Stimulated activated CD8-positive, alpha-beta memory T cell treated with anti-CD3 and anti-CD28 coated beads, Interleukin-7, amount 100 ng/mL, for 1 hour (primary cell): ENCODE measurements at places on chromosomes 6 and 20.

GRCh38 chr6:136051140-136051775, 198.9 kb downstream of the MTFR2 start:
- DNase-seq, result no peak

DNA sequence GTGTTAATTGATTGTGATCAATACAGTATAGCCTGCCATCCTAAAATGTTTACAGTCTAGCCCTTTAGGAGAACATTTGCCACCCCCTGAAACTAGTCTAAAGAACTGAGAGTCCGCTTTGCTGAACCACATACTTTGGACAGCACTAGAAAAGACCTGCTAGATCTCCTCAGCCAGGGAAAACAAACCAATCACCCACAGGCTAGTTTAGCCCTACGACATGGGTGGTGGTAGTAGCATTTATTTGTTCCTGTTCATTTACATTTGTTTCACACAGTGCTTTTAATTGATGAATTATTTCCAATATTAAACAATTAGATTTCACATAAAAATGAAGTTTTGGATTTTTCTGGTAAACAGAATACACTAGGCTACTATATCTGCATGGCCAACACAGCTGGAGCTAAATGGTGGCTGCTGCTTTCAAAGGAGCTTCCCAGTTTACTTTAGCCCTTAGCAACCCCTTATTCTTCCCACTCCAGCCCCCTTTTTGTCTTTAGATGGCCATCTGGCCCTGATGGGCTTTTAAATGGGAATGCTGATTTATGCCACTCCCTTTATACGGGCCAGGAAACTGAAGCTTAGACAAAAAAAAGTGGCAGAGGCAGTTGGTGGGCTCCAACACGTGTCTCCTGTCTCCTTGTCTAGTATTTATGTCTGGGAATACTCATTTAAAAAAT, 72.4 kb downstream of the ADGRG6 start:
- no peak for DNase-seq

GRCh38 chr6:7334685-7335084, 21.7 kb upstream of the SSR1 start:
- no peak for DNase-seq

- DNase-seq, result no peak
Measured at GRCh38 chr20:22063753-22064152, 358.3 kb downstream of the PAX1 start.

- no peak for DNase-seq
Measured at GRCh38 chr20:22986601-22987000, 48.5 kb upstream of the SSTR4 start.

DNA sequence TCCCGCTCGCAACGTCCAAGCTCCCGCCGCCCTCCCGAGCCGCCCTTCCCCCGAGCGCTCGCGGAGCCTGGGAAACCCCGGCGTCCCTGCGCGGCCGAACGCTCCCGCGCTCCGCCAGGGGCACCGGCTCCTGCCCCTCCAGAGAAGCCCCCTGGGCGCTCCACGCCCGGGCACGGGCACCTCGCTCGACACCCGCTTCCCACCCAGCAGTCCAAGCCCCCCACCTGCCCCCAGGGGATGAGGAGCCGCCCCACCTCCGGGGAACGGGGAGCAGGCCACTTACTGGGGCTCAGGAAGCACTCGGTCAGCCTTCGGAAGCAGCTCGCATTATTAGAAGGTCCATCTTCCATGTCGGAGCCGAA, 1.4 kb downstream of the PDE10A start:
- no peak for DNase-seq

DNA sequence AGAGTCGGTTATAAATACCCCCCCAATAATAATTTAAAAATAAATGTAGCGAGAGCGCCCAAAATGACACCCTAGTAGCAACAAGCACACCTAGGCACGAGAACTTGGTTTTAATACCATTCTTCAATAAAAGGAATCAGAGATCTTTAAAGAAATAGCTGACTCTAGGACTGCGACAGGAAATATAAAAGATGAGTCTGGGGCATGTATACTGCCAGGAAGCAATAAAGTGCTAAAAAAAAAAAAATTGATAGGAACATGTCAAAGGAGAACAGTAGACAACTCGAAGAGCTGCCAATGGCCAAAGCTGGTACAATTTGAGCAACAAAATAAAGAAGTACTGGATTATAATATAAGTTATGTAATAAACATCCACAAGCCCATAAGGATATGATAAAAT, 2.2 kb downstream of the PNISR start:
- DNase-seq, result no peak

DNA sequence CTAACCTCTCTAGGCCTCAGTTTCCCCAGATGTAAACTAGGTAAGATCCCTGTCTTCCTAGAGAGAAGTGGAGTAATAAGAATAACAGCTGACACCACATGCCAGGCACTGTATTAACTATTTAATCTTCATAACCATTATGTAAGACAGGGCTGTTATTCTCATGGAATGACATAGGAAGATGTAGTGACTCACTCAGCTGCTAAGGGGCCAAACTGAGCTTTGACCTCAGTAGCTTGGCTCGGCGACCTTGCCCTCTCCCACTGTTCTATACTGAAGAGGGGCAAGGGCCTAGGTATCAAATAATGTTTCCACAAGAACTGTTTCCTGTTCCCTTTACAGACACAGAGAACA, 2.9 kb upstream of the MDGA1 start:
- DNase-seq, result no peak

DNA sequence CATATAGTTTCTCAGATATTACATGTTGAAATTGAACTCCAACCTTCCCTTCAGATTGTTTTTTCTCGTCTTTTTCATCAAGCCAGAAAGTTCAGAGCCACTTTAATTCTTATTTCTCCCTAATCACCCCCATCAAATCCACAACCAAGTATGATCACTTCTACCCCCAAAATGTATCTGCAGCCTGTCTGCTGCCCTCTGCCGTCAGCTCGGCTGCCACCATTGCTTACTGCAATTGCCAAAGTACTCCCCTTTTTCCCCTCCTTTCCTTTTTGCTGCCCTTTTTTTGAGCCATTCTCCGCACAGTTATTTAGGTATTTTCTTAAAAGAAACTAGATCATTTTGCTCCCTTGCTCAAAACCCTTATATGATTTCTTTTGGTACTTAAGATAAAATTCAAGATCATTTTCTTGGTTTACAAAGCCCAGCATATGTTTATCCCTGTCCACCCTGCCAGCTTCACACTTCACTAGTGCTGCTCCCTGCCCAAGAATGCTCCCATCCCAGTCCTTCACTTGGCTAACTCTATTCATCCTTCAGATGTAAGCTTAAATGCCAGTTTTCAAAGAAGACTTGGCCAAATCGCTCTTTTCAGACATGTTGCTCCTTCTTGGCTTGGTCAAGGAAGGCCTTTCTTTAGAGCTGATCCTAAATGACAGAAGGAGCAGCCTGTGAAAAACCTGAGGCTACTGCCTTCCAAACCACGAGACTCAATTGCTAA, 63.7 kb downstream of the SH3BGRL2 start:
- no peak for DNase-seq

DNA sequence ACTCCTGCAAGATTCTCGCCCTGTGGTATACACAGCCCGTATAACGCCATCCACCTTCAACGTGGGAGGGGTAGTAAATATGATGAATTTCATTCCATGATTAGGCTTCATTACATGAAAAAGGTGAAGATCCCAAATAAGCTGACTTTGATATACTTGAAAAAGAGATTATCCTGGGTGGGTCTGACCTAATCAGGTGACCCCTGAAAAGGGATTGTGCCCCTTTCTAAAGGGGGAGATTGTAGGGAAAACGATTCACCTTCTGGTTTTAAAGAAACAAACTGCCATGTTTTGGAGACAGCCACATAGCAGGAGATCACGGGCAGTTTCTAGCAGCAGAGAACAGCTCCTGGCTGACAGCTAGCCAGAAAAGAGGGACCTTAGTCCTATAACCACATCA, 155.1 kb upstream of the SMLR1 start:
- DNase-seq, result no peak

DNA sequence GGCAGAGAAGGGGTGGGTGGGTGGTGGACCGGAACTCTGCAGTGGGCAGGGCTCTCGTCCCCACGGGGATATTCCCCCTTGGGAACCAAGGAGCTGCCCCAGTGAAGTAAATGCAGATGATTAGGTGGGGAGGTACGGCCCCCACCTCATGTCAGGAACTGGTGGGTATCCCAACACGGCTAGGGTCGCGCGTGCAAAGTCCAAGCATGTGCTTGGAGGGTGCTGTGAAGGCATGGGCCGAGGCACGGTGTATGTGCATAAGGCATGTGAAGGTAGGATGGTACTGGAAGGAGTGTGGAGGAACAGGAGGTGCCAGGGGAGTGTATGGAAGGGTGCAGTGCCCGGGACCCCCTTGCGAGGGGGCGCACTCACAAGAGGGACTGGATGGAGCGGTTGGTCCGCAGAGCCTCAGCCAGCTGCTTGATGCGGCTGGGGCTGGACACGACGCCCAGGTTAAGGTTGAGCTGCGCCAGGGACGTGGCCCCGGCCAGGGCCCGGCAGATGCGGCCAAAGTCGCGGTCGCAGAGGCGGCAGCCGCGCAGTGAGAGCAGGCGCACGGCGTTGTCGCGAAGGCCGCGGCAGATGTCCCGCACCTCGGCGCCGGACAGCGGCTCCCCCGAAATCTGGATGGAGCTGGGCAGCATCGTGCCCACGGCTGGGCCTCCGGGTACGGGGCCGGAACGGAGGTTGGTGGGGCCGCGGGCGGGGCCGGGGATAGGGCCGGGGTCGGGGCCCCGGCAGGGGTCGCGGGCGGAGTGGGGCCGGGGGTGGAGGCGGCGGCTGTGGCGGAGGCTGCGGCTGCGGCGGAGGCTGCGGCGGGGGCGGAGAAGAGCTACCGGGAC, 783 bp downstream of the LRRC73 start:
- no peak for DNase-seq

- no peak for DNase-seq
Measured at GRCh38 chr20:50678169-50678898, 13.0 kb downstream of the RIPOR3 start.

DNA sequence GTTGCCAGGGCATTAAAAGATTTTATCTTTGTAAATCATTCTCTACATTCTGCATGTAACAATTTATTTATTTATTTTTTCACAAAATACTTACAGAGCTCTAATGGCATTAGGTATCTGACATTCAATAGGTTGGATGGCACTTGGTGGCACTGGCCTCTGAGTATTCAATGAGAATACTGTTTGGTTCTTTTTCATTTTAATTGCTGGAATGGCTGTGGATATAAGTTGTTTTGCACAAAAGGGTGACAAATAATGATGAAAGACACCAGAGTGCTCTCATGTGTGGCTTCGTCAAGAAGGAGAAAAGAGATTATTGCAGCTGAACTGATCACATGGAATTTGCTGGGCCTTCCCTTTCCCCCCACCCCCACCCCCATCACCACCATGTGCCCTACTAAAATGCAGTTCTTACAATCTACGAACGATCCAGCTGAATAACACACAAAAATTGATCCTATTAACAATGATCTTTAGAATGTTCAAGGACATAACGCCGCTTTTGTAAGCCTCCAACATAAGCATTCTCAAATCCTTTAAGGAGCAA, 195.2 kb upstream of the POU3F2 start:
- DNase-seq, result no peak

DNA sequence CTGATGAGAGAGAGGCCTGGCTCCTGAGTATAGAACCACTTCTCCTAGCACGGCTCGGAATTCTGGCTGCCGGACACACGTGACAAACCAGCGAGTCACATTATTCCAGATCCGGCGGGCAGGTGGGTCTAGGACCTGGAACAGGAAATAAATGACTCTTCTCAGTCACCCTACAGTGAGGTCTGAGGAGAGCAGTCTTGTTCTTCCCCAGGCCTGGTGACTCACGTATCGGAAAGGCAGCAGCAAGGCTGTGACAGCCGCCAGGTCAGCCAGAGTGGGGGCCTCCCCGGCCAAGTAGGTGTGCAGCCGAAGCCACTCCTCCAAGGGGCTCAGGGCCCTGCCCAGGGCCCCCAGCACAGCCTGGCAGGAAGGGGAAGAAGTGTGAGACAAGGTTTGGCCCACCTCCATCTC, 2.8 kb downstream of the VARS1 start:
- DNase-seq, result no peak

GRCh38 chr6:168208854-168209253, 110.7 kb downstream of the DACT2 start:
- no peak for DNase-seq

- no peak for DNase-seq
Measured at GRCh38 chr6:166304106-166304505, 4.1 kb downstream of the PRR18 start.

- no peak for DNase-seq
Measured at GRCh38 chr6:43873806-43874714, 104.0 kb downstream of the VEGFA start.

- DNase-seq, result no peak
Measured at GRCh38 chr6:89807581-89807980, 12.0 kb downstream of the MDN1 start.

DNA sequence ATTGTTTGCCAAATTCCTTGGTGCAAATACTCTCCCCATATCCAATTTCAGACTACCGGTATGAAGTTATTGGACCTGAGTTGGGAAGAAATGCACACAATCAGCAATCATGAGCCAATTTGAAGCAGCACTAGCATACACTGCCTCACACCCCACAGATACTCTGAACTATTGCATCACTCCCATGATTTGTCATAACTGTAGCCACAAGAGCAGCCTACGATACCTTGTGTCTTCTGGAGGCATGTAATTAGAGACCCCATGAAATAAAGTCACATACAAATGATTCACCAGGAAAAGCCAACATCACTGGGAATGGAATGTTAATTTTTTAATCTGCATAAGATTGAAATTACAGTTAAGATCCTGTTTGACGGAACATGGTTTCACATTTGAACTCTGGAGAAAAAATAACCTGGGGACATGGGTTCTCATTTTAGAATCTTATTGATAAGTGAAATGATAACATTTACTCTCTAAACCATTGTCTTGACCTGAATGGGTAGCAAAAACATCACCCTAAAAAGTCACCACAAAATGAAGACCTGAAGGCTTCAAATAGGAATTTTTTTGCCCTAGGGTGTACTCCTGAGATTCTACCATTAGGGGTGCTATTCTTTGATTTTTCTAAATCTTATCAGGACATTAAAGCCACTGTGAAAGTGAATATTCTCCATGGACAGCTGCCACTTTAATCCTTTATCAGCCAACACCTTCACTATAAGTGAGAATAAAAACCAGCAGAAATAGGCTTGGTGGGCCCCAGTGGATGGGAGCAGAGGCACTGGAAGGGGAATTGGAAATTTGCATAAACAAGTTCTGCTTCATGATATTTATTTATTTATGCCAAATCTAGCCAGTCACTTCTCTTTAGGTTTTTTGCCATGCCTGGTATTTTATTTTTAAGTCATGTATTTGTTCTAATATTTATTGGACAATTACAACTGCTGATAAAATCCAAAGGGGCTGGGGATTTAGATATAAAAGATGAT, 34.5 kb upstream of the HBS1L start:
- DNase-seq, result no peak

GRCh38 chr20:4435225-4435624, 286.5 kb upstream of the PRND start:
- DNase-seq, result no peak

DNA sequence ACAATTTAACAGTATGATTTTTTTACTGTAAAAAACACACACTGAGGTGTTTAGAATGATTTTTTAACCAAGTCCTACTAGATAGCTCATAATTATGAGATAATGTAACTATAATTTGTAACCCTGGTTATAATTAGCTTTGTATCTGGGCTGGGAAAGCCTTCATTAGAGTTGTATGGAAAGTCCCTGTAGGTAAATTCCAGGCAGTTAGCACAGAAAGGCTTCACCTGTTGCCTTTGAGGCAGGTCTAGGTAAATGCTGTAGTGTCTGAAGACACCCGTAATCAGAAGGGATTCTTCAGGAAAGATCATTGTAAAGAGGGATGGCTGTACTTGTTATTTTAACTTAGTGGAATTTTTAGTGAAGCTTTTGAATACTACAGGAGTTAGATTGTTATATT, 1.9 kb downstream of the TMEM200A start:
- no peak for DNase-seq
